Endothelial cell (in vitro differentiated cells): ENCODE measurements at places on chromosomes 2 and 18. TPM values are rescaled to one million over a fixed set of nuclear protein-coding genes. Genes with fewer than 3 reads are reported as not detected.

The PIEZO2 gene
- total RNA-seq = 8.4 TPM

The SPP2 gene
- not detected for total RNA-seq

The NPAS2 gene
- total RNA-seq = 70.1 TPM

The NPPC gene
- total RNA-seq = 11.4 TPM

The SERPINB13 gene
- total RNA-seq = not detected

The ERICH2 gene
- 1.6 TPM for total RNA-seq

The SLC14A1 gene
- 0.36 TPM for total RNA-seq

The UGT1A10 gene
- total RNA-seq = not detected

The MYOM1 gene
- 0.49 TPM for total RNA-seq

The KIAA2012 gene
- total RNA-seq = 0.08 TPM

The FKBP1B gene
- 31.1 TPM for total RNA-seq

The FBXO48 gene
- total RNA-seq = 1.6 TPM

The AMER3 gene
- 0.18 TPM for total RNA-seq

The AQP4 gene
- total RNA-seq = 0.05 TPM

DNA sequence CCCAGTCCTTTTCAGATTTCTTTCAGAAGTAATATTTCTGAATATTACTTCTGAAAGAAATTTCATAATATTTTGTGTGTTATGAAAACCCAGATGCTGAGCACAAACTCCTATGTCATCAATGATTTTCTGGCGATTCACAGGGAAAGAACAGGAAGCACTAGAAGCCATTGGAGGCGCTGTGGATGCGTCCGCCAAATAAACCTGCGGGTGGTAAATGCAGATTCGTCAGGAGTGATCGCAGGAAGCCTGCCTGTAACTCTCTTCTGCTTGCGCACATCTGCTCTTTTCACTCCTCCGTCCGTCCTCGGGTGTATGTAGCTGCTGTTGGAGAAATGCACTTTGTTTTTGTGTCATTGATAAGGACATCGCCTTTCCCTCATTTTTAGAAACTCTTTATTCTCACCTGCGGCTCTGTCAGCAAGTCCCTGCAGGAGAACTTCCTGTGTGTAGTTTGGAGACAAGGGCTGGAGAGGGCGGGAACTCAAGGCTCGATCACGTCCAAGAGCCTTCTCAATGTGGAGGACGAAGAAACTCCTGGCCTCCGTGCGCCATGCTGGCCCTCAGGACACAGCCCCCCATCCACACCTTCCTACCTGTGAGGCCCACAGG lies 483.8 kb downstream of the GALR1 start:
- DNase-seq = no peak

GRCh38 chr2:161019311-161019710 lies 140.9 kb upstream of the TANK start:
- no peak for DNase-seq

DNA sequence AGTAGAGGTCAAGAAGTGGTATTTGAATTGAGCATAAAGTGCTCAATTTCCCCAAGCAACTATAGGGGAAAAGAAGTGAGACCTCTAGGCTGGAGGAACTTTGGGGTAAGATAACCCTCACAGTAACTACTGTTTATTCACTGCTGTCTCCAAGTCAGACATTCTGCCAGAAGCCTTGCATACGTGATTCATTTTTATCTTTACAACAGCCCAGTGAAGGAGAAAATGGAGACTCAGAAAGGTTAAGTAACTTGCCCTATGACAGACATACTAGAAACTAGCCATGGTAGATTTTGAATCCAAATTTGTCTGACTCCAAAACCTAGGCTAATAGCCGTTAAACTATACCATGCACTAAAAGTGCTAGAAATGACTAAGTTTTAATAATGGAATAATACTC lies 28.4 kb downstream of the DNAJC10 start:
- no peak for DNase-seq

GRCh38 chr18:12254136-12254819 lies at the start of gene CIDEA:
Gene CIDEA, plus strand, starts transcription at chr18:12254361. Its CDS starts 23 bp downstream, at chr18:12254384.
- DNase-seq = peak; percentile 51

DNA sequence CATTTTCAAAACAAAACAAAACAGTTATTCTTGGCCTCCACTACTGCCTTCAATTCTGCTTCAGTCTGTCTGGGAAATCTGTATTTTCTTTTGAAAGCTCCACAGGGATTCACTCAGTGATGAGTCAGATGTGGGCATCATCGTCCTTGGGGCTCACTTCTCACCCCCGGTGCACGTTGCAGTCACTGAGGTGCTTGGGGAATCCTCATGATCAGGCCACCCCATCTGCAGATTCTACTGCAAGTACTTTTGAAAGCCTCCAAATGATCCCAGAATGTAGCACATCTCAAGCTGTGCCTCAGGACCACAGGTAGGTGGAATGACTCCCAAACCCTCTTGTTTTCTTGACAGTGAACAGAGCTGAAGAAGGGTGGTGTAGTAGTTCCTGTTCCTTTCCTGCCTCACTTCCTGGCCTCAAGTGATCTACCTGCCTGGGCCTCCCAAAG lies 34.3 kb downstream of the LPIN2 start:
- no peak for DNase-seq

DNA sequence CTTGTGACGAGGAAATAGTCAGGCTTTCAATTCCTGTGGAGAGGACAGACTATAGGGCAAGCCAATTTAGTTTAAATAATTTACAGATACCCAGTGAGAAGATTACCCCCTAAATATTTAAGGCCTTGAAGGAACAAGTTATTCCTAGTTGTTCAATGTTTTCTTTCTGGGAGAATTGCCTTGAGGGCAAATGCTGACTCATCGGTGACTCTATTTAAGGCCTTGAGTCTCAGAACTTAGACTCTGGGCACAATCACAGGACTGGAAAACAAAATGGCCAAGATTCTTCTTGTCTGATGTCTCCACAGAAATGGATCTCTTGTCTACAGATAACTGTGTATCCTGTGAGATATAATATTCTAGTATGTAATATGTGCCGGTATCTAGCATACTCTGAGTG lies 467.1 kb downstream of the SUCLG1 start:
- no peak for DNase-seq

DNA sequence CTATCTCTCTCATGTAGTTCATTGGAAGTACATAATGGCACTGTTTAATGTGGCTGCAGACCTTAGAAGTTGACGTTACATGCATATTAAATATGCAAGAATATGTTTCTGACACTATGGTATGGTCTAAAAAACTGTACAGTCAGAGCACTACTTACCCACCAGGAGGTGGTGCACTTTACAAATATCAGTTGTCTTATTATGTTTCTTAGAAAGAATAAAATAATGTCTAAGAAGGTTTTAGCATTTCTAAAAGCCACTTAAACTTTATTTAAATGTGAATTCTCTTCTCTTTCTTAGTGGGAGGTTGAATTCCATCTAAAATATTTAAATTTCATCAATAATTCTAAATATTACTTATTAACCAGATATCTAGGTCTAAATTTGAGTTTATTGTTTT lies 4.3 kb downstream of the TMEFF2 start:
- no peak for DNase-seq

DNA sequence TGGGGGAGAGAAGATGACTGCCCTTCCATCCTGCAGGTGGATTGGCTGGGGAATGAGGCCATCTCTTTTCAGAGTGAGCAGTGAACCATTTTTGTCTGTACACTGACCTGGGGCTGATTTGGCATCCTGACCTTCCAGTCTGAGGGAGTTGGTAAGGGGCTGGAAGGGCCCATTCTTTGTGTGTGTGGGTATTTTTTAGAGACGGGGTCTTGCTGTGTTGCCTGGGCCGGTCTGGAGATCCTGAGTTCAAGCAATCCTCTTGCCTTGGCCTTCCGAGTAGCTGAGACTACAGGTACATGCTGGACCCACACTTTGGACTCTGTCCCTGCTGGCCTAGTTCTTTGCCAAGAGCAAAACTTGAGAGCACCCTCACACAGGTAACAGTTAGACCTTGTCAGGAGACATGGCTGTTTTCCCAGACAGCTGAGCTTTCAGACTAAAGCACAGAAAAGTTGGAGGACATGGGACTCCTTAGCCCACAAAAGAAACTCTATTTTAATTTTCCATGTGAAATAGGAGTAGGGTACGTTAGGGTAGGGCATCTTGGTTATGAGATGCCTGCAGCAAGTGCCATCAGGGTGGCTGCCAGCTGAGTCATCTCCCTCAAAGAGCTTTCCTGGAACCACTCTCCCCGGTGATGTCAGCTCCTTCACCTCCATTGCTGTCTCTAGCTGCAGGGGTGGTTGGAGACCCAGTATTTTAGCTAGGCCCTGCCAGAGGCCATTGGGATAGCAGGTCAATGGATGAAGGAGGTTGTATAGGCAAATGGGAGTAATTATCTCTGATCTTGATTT lies 60.7 kb downstream of the DGKD start:
- no peak for DNase-seq

- DNase-seq = no peak
These were observed 183.9 kb downstream of the DNER start for GRCh38 chr2:229530434-229530833.

DNA sequence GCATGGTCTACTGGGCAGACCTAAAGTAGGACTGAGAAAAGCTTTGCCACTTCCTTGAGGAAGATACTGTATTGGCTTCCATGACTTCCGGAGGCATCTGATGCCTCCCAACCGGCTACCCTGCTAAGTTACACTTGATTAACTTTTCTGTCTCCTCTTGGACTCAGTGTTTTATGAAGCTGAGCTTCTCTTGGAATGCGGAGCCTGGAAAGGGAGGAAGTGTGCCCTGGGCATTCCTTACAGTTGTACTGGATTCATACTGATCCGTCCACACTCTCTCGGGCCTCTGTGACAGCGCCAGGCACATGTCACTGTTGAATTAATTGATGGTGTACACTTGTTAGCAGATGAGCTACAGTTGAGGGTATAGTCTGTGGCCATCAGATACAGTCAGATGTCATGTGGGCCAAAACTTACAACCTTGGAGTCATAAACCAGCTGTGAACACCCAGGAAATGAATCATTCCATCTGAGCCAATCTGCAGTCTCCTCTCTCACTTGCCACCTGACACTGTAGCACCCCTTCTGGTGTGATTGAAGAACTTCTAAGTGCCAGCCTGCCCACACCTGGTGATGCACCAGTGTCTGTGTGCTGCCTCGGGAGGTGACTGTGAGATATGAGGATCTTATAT lies 122.5 kb downstream of the FHOD3 start:
- DNase-seq = no peak

DNA sequence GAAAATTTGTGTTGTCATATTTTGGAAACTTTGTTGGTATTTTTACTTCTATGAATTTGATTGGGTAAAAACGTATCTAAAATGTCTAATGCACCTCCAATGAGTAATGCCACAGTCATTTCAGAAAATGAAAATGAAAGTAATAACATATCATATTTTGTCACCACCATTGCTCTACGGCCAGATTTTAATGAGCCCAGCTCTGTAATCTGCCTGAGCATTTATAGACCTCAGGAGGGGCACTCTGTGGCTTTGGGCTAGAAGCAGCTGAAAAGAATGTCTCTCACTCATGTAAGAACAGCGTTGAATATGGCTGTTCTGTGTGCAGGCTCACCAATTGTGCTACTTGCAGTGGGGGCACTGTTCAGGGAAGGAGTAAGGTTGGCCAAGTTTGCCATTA lies 32.7 kb upstream of the ABCA12 start:
- DNase-seq = no peak

- peak; percentile 62 for DNase-seq
These were observed 37.6 kb upstream of the SPAG16 start for GRCh38 chr2:213246497-213247281.

DNA sequence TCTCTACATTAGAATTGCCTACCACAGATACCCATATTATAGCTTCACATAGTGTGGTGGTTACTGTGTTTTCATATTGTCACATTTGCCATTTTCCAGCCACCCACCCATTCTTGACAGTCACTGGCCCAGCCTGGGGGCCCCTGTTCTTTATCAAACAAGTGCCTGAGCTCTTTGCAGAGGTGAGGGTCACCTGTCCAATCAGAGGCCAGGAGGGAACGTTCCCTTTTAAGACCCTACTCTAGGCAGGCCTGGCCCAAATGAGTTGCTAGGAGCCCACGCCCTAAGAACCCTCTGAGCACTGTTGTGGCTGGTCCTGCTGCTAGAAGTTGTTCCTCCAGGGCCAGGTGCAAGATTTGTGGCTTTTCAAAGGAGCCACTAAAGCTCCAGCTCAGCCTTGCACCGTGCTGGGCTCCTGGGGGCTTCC lies 5.2 kb downstream of the IL37 start:
- no peak for DNase-seq

- no peak for DNase-seq
These were observed 67.6 kb downstream of the KIAA2012 start for GRCh38 chr2:202140522-202141252.

- DNase-seq = no peak
These were observed 40.6 kb upstream of the RNU4ATAC start for GRCh38 chr2:121489911-121490583.
